ENCODE measurements at places on chromosomes 7 and 10.

DNA sequence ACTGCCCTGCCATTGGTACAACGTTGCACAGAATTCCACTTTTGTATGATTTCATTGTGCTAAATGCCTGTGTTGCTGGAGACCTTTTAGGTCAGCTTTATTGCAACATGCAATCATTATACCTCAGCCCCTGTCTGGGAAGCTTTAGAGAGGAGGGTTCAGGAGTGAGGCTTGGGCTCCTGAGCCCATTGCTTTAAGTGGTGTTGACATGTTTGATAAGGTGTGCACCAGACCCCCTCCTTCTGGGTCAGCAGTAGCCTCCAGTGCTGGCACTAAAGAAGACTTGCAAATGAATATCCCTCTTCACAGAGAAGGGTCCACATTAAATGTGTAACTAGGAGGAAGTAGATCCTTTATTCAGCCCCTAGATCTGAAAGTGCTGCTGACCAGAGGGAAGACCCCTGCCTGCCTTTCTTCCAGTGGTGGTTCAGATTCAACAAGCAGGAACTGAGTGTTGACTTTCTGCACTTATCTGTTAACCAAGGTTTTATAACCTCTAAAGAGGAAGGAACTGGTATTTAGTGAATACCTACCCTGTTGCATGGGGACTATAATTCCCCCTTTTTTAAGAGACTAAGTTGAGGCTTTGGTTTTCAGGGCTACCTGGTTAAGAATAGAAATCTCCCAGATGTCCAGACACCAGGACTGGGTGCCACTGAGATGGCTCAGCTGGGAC lies 369.4 kb upstream of the IGFBP3 start:
- no peak for DNase-seq

DNA sequence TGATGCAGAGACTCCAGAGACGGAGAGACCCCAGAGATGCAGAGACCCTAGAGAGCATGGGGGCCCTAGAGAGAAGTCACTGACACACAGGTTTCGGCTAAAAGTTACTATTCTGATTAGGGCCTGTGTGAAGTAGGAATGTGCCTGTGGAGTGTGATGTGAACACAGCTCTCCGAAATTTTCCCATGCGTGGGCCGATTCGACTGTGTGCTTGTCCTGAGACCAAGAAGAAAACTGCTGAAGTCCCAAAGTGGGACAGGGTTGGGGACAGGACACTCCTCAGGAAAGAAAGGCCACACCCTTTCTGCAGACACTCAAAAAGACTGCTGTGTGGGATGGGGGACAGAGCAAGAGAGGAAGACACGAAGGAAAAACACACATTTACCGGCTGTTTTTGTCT lies 533.5 kb downstream of the PTPRN2 start:
- DNase-seq = no peak

GRCh38 chr7:96959135-96959534 lies 46.2 kb upstream of the DLX6 start:
- DNase-seq = no peak

DNA sequence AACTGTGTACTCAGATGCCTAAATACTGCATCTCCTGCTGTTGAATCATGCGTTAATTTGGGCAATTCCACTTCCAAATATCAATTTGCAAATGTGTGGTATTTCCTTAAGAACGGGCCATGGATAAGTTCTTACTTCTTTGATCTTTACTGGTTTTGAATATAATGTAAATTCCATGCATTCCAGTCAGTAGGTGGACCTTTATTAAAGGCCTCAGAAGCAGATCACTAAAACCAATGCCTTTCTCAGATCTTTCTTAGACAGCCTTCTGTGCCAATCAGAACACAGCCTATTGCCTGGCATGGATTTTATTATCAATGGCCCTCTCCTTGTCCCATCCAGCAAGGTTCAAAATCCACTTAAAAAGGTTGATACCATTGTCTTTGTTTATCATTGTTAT lies 21.5 kb upstream of the POM121L12 start:
- no peak for DNase-seq

DNA sequence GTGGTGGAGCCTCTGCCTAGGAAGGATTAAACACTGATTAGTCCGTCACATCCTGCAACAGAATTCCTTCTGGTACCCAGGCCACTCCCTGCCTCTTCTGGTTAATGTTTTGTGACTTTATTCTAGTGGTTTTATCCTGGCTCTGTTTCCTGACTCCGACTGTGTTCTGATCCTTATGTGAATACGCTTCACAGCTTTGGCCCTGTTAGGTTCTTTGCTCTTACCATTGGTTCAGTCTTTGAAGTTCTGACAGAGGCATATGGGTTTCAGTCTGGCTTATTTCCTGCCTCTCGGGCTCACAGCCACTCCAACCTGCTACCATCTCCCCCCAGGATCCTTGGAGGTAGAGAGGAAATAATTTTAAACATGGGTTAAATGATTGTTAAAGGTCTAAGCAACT lies 23.2 kb upstream of the FGL2 start:
- no peak for DNase-seq

DNA sequence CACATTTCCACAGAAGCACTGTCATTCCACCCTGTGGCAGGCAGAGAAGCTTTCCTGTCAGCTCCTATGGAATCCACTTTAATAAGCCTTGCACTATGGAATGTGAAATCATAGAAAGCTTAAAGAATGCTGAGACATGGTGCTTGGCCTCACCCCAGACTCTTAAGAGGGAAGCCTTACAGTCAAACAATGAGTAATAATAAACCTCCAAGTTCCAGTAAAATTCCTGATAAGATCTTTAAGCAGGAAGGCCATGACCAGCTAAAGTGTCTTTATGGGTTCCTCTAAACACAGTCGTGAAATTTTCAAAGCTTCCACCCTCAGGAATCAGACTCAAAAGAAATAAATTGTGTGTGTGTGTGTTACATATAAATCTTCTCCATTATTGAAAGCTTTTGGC lies 11.9 kb upstream of the TEX36 start:
- DNase-seq = no peak

DNA sequence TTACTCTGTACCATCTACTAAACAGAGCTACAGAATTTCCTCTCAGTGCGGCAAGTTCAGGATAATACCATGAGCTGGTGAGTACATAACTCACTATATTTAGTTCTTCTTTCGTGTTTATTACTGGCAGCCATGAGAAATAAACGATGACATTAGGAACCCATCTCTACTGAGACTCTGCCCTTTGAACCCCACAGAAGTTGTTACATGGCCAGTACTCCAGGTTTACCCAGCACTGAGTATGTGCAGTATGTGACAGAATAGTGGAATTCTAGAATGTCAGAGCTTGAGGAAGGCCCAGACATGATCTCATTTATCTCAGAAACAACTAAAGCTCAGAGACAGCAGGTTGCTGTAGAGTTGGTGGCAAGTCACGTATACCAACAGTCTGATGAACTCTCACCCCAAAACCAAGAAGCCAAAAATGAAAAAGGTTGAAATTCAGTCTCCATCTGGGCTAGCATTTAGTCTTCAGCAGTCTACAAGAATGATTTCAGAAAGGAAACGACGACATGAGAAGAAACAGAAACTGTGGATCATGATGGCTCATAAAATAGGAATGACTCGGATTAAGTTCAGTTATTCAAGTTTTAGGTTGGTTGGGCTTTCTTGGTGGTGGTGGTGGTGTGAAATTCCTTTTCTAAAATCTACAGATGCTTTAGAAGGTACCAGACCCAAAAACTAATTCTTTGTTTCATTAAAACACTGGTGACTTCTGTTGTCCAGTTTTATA lies 78.5 kb downstream of the SORBS1 start:
- no peak for DNase-seq

- no peak for DNase-seq
Observed at GRCh38 chr10:90062786-90063185, 361.4 kb downstream of the KIF20B start.

Measured in activated CD4-positive, alpha-beta T cell treated with anti-CD3 and anti-CD28 coated beads for 1 hour (primary cell).